ENCODE measurements at places on chromosomes 1 and 21.

- no peak for DNase-seq
Observed at GRCh38 chr1:17425806-17426600, 13.5 kb downstream of the RCC2 start.

DNA sequence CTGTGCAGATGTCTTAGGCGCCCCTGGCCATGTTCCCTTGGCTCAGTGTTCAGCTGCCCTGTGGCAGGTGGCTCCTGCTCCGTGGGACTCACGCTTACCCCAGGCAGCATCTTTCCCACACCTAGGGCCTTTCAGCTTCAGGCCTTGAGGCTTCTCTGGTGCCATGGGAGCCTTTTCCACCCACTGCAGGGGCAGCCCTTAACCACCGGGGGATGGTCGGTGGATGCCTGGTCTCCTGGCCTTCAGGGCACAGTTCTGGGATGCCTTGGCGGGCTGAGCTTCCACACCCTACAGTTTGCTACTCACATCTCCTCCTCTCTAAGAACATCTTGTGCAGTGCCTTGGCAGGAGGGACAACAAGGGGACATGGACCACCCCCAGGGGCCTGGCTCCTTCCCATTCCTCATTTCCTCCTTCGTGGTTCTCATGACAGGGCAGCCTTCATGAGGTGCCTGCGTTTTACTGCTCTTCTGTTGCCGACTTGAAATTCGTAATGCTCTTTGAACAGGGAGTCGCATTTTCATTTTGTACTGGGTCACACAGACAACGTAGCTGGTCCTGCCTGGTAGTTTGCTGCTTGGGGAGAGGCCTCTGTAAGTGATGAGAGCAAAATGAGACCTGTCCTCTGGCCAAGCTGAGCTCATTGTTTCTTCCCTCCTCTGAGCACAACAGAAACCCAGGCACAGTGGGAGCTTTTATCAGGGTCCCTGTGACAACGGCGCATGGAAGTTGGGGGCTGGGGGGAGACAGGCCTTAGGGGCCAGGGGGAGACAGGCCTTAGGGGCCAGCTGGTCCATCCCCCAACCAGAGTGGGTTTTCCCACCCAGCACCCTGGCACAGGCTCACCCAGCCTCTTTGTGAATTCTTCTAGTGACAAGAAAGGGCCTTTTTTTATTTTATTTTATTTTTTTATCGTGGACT lies 62.0 kb upstream of the NEK2 start:
- DNase-seq, result no peak

DNA sequence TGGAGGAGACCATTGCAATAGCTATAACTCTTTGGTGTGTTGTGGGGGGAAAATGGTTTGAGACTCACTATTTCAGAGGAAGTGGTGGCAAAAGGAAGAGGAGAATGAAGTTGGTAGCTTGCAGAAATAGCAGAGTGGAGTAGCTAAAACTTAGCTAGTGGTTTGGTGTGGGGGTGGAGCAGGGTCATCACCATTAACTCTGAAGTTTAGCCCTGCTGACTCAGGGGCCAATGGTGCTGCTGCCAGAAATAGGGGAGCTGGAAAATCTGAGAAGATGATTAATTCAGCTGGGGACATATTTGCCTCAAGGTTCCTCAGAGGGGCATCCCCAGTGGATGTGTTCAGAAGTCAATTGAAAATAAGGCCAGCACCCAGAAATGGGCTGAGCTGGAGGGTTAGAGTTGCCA lies 65.4 kb downstream of the RUNX1 start:
- no peak for DNase-seq

GRCh38 chr1:51504806-51505525 lies 14.1 kb downstream of the EPS15 start:
- no peak for DNase-seq

- peak; percentile 40 for DNase-seq
Observed at GRCh38 chr1:200888349-200888838, 6.3 kb upstream of the INAVA start.

DNA sequence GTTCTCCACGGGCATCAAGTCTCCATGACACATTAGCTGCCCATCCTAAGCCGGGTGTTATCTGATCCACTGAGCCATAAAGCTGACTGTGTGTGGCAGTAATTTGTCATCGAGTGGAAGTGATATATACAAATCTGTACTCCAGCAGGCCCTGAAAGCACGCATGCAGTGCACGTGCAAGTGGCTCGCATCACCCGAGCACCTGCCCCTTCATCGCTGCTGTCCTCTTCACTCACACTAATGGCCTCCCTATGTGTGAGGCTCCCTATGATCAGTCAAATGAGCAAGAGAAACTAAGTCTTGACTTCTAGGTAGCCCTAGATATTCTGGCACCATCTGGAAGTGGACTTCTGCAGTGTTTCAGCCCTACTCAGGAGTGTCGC lies 248.6 kb downstream of the MATN1 start:
- no peak for DNase-seq

GRCh38 chr1:59136541-59137275 lies 160.2 kb upstream of the FGGY start:
- no peak for DNase-seq

GRCh38 chr1:54889132-54889725 lies 2.2 kb upstream of the DHCR24 start:
- DNase-seq, result no peak

DNA sequence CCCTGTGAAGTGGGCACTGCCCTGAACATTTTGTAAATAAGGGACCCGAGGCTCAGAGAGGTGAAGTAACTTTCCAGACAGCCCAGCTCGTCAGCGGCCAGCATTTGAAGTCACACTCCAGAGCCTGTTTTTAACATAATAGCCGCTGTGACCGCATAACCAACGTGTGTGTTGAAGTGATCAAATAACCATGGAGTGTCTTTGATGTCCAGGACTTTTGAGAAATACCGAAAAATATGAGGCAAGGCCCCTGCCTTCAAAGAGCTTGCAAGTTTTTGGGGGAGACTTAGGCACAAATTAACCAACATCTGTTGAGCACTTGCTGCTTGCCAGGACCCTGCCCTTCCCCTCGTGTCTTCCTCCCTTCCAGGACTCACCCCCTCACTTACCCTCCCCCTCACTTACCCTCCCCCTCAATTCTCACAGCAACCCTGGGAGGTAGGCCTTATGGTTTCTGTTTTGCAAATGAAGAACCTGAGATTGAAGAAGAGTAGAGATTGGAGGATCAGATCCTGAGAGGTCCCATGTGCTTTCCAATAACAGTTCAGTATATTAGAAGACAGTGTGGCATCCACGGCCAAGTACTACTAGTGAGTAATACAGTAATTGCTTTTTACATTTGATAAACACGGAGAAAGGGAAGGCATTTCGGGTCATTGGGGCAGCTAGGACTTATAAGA lies 1.3 kb upstream of the SLC16A1 start:
- no peak for DNase-seq

DNA sequence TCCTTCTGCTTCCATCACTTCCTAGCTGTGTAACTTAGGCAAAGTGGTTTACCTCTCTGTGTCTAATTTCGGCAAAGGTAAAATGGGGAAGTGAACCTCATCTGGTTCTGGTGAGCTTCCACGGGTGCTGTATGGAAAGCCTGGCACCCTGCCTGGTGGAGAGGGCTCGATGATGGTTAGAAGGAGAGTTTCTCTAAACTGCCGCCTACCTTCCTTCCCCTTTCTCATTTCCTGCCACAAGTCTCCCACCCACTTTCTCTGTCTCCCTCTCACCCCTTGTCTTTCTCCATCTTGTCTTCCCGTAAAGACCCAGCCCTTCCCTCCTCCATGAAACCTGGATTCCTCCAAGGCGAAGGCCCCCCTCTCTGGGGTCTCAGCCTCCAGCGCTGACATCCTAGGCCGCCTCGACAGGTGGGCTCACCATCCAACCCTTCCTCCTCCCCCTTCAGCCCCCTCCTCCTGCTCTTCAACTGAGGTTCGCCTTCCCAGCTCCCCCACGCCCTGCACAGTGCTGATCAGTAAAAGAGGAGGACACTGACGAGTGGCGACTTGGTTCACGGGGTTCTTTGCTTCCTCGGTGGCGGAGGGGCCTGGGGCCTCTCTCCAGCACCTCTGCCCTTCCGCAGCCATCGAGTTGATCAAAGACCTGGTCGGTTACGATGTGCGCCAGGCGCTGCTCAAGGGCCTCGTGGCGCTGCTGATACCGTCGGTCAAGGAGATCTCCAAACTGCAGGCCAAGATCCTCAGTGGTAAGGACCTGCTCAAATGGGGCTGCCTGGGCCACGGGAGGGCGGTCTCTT lies 7.3 kb downstream of the RNU5D-1 start:
- no peak for DNase-seq

GRCh38 chr21:42758721-42759593 lies 105.5 kb downstream of the PDE9A start:
- DNase-seq, result no peak

- DNase-seq, result no peak
Observed at GRCh38 chr21:28489162-28489561, 503.5 kb downstream of the LTN1 start.

GRCh38 chr1:57889676-57890320 lies 465.9 kb upstream of the DAB1 start:
- DNase-seq, result no peak

- no peak for DNase-seq
Observed at GRCh38 chr1:182972829-182973228, 19.9 kb upstream of the SHCBP1L start.

DNA sequence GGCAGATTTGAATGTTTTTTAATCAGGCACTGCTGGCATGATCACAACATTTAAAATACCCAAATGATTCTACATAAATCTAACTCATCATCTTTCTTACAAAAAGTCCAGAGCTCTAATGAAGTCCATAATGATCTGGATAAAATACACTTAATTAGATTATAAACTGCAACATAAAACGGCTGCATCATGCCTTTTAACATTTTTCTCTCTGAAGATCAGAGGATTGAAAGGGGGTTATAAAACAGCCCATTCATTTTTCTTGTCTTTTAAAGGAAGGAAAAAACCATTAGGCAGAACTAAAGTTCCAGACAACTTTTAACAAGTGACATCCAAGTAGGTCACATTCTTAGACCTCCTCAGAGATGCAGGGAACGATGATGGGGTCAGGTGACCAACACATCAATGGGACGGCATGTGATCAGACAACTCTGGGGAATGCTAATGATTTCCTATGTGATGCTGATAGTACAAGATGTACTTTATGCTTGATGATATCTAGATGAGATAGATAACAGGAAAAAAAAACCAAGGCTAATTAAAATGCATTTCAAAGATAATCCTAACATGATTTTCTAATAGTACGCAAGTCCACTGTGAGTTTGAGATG lies 455.1 kb downstream of the SMYD3 start:
- DNase-seq, result no peak

GRCh38 chr1:228008391-228009115 lies 1.8 kb downstream of the WNT3A start:
- no peak for DNase-seq

DNA sequence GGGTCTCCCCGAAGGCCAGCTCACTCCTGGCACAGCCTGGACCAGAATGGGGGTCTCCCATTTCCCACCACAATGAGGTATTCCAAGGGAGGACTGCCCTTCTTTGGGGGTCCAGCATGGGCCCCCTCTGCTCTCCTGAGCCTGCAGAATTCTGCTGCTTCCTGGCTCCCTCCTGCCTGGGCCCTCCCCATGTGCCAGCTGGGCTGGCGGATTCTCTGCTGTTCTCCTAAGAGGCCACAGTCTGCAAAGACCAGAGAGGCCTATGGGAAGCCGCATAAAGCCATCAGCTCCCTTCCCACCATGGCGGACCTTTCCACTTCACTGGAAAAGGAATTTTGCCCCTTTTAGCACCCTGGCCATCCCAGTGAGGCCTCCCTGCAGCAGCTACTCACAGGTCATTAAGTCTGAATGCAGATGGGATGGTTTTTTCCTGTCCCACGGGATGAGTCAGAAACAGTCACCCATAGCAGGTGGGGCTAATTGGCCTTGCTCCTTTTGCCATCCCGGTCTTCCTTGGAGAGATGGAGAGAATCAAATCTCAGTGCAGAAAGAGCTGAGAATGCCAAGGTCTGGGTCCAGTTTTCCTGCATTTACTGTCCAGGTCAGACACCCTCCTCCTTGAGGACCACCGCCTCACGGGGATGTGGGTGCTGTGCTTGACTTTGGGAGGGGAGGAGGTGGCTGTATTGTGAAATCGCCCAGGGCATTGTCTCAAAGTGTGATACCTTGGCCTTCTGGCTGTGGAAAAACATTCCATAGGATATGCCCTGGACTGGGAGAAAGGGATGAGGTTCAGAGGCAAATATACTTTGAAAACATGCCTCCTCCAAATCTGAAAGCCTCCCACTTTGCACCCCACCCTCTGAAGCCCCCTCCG lies 23.2 kb downstream of the MYBPH start:
- no peak for DNase-seq

DNA sequence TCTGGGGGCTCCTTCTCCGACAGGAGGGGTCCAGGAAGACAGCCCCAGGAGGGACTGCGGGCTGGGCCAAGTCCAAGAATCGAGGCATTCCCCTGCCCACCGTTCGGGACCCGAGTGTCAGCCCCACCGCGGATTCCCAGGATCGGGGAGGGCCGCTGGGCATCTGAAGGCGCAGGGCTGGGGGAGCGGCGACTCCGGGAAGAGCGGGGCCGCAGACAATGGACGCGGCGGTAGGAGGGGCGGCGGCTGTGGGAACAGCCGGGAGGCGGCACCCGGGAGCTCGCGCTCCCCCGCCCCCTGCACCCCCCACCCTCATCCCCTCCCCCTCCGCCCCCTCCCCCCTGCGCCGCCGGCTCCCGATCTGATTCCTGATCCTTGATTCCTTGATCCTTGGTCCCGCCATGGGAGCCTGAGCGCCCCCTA lies at the start of gene VANGL2:
Gene VANGL2, plus strand, starts transcription at position 342 of the 423 bp plus-strand sequence. CDS start 15,274 bp downstream, outside the sequence.
- no peak for DNase-seq

- DNase-seq, result no peak
Observed at GRCh38 chr1:162389021-162389818, 7.7 kb downstream of the C1orf226 start.

DNA sequence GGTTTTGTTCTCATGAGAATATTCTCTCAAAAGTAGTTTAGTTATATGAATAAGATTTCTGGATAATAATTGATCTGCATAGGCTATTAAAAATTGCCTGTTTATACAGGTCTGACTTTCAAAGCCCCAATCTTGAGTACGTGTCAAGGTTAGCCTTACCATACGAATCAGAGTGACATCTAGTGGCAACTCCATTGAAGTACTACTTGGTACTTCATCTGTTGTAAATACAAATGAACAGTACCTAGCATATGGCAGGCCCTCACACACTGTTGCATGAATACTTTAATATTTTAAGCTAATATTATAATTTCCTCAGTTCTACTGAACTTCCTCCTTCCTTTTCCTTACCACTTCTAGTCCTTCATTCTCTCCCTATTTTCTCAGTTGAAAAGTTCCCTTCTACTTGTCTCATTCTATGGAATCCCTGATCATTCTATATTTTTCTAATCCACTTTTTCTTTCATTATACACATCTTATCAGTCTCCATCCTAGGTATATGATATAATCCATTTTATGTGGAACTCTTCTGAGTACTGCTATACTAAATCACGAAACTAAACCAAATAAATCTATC lies 101.2 kb downstream of the AKT3 start:
- no peak for DNase-seq

- no peak for DNase-seq
Observed at GRCh38 chr1:234628089-234628488, 18.1 kb upstream of the IRF2BP2 start.

- no peak for DNase-seq
Observed at GRCh38 chr1:165403835-165404482, 41.0 kb downstream of the RXRG start.

GRCh38 chr1:51519048-51519864 lies at the start of gene EPS15:
Gene EPS15 (minus strand): TSS chr1:51519266. CDS start chr1:51519231, 35 bp downstream.
- DNase-seq, result peak; percentile 79

GRCh38 chr21:36890086-36890485 lies 76.4 kb downstream of the HLCS start:
- DNase-seq, result no peak
